Retina (tissue), 1 donor: ENCODE measurements at places on chromosomes 1 and 21.
A peak's percentile ranks its signal among the peaks of the same experiment; 100 is the strongest.

GRCh38 chr1:215581896-215582295 is 14.8 kb downstream of the KCTD3 start:
- no peak for DNase-seq

DNA sequence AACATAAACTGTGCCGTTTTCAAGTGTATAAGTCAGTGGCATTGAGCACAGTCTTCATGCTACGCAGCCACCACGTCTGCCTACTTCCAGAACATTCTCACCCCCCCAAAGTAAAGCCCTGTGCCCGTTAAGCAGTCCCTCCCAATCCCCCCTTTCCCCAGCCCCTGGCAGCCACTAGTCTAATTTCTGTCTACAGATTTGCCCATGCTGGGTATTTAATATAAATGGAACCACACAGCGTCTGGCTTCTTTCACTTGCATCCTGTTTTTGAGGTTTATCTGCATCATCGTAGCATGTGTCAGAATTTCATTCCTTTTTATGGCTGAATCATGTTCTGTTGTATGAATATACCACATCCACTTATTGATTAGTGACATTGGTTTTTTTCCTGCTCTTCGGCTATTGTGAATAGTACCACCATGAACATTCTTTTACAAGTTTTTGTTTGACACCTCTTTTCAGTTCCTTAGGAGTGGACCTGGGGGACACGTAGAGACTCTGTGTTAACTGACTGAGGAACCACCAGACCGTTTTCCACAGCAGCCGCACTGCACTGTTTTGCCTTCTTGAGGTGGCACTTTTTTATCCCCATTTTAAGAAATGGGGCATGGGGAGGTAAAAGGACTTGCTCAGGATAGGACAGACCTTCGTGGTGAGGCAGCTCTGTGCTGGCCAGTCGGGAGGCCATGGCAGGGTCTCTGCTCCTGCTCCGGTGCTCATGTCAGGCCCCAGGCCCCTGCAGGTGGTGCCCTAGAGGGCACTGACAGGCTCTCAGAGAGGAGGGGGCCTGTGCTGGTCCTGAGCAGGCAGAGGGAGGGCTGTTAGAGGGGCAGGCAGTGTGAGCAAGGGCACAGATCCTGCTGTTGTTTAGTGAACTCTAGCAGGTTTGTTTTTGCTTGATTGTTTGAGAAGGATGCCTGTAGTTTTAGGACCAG is 123.8 kb downstream of the PCBP3 start:
- DNase-seq, result peak; percentile 27

GRCh38 chr1:111535256-111536191 is 32.1 kb upstream of the ADORA3 start:
- peak; percentile 41 for DNase-seq

GRCh38 chr1:151839457-151840403 is at the start of gene C2CD4D:
Gene C2CD4D, minus strand, starts transcription at chr1:151839820. Its CDS starts 831 bp downstream, at chr1:151838989.
- peak; percentile 90 for DNase-seq

- DNase-seq, result no peak
Measured at GRCh38 chr1:8875216-8875861, 3.1 kb downstream of the ENO1 start.

DNA sequence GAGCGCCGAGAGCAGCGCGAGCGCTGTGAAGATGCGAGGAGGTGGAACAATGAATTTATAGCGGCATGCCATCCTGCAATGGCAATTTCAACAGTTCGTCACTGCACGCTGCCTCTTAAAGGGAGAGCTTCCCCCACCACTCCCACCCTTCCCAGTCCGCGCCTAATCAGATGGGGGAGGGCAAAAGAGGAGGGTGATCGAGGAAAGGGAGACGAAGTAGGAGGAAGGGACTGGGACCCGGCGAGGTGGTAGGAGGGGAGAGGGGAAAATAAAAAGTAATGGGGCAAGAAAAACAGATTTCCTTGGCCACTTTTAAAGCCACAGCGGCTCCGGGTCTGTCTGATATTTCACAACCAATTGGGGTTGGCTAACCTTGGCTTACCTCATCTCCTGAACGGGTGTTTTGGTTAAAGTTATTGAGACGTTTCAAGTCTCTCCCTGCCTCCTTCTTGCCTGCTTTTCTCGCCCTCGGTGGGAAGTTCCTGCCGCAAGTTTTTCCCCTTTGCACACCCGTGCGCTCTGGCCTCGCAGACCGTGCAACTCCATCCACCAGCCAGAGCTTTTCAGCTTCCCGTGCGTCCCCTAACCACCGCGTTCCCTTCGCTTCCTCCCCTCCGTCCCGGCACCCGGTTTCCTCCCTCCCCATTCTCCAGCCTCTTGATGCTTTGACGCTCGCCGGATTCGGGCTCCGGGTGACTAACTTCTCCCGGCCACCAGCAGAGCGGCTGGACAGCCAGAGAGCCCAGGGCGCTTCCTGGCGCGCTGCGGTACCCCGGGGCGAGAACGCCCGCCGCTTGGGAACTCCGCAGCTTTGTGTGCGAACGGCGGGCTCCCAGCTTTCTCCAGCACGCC is at the start of gene ADAMTS5:
TSS of gene ADAMTS5 (minus strand) at position 27 of the 852 bp plus-strand sequence. CDS start 697 bp downstream, outside the sequence.
- peak; percentile 79 for DNase-seq

DNA sequence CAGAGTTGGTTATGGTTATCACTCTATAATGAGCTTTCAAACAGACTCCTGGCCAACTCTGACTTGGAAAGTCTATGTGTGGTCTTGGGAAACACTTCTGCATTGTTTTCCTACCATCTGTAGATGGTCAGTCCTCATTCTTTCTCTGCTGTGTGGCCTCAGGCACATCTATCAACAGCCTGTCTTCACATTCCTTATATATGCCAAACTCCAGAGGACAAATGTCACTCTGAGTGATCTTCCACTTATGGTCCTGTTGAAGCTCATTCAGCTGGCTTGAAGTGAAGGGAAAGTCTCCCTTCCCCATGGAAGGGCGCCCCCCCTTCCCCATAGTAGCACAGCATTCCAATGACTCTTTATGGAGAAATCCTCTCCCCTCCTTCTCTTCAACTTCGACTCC is 58.7 kb downstream of the VANGL2 start:
- no peak for DNase-seq

DNA sequence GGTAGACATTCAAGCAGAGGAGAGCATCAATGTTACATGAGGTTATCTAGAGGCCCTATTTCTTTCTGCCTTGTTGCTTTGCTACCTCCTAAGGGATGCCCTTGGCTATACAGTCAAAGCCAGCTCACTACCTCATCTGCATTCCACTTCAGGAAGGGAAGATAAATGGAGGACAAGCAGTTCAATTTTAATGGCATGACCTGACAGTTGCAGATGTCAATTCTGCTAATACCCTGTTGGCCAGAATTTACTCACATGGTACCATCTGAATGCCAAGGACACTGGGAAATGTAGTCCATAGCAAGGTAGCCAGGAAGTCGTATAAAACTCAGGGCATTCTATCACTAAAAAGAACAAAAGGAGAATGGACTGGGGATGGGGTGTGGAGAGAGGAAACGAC is 31.5 kb downstream of the PALMD start:
- no peak for DNase-seq

DNA sequence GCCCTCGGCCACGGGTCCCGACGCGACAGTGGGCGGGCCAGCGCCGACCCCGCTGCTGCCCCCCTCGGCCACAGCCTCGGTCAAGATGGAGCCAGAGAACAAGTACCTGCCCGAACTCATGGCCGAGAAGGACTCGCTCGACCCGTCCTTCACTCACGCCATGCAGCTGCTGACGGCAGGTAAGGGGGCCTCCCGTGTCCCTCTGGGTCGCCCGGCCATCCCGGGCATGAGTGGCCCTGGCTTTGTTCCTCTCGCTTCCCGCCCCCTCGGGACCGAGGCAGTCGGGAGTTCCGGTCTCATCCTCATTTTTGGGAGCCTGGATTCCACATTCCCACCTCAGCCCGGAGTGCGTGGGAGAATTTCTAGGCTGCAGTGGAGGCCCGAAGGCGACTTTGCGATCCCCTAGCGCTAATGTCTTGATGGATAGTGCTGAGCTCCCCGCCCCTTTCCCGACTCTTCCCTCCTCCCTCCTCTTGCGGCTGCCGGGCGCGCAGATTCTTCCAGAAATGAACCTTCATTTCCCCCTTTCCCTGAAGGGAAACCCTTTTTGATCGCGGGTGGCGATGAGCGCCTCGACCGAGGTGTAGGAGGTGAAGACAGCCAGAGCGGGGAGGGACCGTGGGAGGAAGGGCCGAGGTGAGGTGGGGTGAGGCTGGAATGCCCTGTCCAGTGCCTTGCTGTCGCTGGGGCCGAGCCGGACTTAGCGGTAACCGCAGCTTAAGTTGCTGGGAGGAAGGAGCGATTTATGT is 705 bp downstream of the KHDRBS1 start:
- peak; percentile 84 for DNase-seq

- no peak for DNase-seq
Measured at GRCh38 chr1:214685906-214686305, 82.9 kb downstream of the CENPF start.

DNA sequence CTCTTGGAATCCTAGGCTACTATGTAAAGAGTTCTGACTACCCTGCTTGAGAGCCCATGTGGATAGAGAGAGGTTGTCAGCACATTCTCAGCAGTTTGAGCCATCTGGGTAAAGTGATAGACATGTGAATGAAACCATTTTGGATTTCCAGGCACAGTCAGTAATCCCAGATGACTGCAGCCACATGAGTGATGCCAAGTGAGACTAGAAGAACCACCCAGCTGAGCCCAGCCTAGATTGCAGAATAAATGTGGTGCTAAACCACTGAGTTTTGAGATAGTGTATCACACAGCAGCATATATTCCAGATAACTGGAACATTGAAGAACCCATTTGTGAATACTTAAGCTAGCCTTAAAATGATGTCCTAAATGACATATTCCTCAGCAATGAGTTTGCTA is 166.2 kb downstream of the ATP6V1G3 start:
- DNase-seq, result no peak

GRCh38 chr21:42433946-42434551 is 30.3 kb downstream of the UBASH3A start:
- no peak for DNase-seq

DNA sequence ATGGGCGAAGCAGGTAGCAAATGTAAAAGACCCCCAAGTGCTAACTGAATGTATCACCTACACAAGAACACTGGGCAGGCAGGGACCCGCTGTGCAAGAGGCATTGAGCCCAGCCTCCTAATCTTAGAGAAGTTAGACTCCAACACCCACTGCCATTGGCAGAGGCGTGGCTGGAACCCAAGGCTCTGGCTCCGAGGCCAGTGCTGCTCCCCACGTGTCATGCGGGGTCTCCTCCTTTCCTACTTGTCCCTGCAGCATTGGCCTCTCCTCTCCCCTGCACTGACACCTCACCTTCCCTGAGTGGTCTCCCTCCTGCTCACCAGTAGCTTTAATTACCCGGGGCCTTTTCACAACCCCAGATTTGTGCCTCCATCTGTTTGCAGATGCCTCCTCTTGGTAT is 107.0 kb downstream of the GALNT2 start:
- no peak for DNase-seq

DNA sequence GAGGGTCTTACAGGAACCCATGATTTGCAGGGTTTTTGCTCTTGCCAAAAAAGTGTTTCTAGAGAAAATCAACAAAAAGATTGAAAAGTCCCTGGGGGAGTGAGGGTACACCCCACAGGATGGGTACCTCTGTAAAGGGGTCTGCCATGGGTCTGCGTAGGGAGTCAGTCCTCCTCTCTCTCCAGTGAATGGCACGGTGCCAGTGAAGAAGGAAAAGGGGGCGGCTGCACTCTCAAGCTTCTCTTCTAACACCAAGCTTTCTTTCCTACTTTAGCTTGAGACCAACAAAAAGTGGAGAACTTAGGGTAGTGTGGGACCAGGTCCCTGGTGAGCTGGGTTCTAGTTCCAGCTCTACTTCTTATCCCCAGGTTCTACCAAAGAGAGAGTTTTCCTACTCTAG is 87.4 kb downstream of the GLUL start:
- no peak for DNase-seq

DNA sequence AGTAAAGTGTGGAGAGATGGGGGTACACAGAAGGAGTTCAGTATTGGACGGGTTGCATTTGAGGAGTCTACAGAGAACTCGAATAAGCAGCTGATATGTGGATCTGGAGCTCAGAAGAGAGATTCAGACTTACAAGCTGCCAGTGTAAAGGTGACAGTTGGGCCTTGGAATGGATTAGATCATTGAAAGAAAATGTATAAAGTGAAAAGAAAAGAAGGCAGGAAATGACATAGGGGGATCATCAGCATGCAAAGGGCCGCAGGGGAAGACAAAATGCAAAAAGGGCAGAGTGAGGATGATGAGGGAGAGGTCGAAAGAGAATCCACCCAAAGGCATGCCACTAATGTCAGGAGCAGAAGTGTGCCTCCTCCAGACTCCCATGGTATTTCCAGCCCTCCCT is 273.3 kb downstream of the TNR start:
- no peak for DNase-seq

- no peak for DNase-seq
Measured at GRCh38 chr1:1204998-1205768, 1.2 kb downstream of the TNFRSF18 start.

GRCh38 chr1:110903853-110904500 is 31.0 kb downstream of the CD53 start:
- no peak for DNase-seq

GRCh38 chr1:237748171-237748960 is 142.4 kb downstream of the ZP4 start:
- peak; percentile 15 for DNase-seq

GRCh38 chr1:73930293-73930692 is 267.7 kb downstream of the LRRIQ3 start:
- DNase-seq, result no peak

DNA sequence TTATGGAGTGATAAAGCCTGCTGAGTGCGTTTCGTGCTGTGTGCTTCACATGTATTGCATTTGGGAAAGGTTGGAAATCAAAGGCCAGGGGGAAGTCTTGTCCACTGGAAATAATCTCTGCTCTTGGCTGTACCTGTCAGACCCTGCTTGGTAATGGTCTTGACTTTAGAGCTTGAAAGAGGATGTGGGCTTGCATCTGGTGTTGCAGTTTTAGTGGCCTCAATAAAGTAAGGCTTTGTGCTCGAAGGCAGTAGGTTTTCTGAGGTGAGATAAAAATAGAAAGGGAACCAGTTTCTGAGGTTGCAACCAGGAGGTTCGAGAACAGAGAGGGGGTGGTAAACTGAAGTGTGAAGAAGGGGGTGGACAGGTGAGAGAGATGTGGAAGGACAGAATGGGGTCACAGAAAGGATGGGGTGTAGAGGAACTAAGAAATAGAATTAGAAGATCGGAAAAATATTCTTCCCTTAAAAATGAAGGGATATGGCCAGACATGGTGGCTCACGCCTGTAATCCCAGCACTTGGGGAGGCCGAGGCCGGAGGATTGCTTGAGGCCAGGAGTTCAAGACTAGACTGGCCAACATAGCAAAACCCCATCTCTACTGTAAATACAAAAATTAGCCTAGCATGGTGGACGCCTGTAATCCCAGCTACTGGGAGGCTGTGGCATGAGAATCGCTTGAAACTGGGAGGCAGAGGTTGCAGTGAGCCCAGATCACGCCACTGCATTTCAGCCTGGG is 1.5 kb downstream of the S100PBP start:
- no peak for DNase-seq
